ENCODE measurements at places on chromosomes 1 and 21.

DNA sequence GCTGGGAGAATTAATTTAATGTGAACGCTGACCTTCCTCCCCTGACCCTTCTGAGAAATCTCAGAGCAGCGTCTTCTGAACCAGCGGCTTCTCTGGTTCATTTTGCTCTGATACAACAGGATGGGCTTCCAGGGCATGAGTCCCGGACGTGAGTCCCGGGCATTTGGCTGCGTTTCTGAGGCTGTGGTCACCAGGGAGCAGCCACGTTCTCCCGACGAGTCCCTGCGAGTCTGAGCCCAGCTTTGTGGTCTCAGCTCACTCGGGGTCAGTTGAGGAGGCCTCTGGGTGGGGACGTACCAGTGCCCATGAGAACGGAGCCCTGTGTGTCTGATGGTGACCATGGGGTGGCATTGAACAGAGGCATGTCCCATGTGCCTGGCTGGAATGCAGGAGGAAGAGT is 17.7 kb upstream of the OBSCN start:
- no peak for DNase-seq

- DNase-seq, result no peak
These were observed 12.4 kb downstream of the SAMSN1 start for GRCh38 chr21:14533499-14534428.

GRCh38 chr1:54323921-54324250 is 82.3 kb downstream of the SSBP3 start:
- no peak for DNase-seq

- peak; percentile 30 for DNase-seq
These were observed 573.1 kb downstream of the USP25 start for GRCh38 chr21:16302851-16303282.

DNA sequence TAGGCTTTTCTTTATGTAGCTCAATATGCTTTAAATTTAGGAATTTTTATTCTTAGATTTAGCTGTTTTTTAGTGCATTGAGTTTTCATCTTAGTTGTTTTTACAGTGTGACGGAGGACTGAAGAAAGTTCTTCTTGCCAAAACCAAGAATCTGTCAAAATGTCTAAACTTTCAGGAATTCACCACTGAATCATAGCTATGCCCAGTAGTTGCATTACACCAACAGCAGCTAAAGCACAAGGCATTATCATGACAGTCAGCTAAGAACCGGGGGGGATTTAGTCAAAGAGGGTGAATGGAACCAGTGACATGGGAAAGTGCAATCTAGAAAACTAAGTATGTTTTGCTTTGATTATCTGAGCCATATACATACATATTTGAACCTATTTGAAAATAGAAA is 6.5 kb upstream of the C1orf146 start:
- DNase-seq, result no peak

GRCh38 chr1:5711956-5712645 is 280.1 kb downstream of the NPHP4 start:
- DNase-seq, result no peak

DNA sequence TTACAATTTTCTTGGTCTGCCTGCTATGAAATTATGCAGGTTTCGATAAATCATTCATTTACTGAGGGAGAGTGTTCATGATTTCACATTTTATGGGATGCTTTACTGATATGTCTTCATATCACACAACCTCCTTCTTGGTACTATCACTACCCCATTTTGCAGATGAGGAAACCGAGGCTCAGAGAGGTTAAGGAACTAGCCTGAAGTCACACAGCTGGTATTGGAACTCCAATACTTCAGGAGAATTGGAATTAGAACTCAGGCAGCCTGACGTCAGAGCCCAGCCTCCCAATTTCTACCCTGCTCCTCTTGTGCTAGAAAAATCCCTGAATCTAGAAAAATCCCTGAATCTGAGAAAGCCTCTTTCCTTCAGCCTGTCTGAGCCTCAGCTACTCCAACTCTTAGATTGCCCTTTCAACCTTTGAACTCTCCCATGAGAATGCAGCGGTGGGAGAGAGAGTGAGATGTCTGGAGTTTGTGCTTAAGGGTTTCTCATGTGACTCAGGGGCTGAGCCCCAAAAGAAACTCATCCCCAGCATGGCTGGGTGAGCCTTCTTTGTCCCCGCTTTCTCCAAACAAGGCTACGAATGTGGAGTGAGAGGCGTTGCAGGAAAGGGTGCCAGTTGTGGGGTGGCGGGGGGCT is 50.8 kb upstream of the IFNLR1 start:
- no peak for DNase-seq

DNA sequence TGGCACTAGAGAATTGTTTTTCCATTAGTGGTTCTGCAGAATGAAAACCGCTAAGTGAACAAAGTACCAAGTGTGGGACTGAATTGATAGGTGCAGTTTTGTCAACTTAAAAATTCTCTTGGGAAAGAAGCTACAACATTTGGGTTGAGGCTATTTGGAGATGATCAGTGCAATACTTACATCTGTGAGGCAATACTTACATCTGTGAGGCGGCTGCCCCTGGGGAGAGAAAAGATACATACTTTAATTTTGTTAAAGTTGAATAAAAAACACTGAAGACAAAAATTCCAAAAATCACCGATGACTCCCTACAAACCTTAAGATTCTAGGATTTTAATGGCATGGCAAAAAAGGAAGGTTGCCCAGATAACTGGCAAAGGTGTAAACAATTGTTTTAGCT is 1.7 kb downstream of the CFAP410 start:
- no peak for DNase-seq

DNA sequence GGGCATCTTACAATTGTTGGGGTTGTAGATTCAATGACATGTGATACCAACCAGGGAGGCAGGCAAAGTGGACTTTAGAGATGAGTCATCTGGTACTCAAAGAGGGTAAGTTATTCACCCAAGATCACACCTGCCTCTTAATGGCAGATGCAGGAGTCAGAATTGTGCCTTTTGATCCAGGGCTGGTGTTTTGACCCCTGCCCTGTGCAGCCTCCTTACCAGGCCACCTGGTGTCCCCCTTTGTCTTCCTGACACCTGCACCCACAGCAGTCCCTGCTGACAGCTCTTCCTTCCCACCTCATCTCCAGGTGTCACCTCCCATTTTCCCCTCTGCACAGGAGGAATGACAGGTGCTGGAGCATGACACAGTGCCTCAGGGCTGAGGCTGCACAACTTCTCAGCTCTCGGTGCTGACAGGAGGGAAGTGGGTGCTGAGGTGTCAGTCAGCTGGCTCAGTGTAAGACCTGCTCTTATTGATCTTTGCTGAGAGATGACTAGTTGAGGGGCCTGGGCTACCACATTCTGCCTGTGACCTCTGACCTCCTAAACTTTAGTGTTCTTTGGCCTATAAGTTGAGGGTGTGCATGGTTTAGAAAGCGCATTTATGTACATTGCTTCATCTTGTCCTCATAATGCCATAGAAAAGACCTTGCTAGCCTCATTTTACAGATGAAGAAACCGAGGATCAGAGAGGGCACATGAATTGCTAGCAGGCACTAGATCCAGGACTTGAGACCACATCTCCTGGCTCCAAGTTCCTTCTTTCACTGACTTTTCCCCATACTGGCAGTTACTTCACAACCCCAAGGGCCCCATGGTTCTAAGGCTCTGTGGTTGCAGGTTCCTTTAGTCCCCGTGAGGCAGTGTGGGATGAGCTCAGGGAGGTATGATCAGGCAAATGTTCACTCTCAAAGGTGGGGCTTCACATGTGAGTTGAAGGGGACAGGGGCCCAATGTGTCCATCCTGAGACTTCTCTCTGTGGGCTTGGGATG is 31.3 kb downstream of the CACNA1E start:
- DNase-seq, result no peak

DNA sequence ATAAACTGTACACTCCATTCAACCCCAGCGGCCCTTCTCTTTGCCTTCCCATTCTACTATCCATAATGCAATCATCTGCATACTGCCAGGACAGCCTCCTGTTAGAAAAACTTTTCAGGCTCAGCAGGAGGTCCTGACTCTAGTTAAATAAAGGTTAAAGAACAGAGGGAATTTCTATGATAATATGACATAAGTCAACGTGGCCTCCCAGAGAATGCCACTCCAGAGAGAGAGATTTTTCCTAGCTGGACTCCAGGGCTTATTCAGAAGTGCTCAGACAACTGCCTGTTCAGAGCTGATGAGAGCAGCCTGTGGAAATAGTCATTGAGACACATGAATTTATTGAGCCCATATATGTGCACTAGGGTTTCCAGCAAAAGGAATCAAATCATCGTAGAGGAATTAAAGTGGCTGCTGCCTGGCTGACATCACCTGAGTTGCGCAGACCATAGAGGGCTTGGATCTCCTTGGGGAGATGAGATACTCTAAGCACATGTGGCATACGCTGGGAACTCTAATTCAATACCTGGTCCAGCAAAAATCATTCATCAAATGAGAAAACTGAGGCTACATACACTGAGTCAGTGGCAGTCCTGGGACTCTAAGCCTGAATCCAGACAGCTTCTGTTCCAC is 736.2 kb downstream of the PTPRU start:
- no peak for DNase-seq

GRCh38 chr1:159826441-159827101 is at the start of gene SLAMF8:
TSS of gene SLAMF8 (plus strand) at chr1:159826873. CDS start at chr1:159826899, 26 bp downstream.
- DNase-seq, result no peak

DNA sequence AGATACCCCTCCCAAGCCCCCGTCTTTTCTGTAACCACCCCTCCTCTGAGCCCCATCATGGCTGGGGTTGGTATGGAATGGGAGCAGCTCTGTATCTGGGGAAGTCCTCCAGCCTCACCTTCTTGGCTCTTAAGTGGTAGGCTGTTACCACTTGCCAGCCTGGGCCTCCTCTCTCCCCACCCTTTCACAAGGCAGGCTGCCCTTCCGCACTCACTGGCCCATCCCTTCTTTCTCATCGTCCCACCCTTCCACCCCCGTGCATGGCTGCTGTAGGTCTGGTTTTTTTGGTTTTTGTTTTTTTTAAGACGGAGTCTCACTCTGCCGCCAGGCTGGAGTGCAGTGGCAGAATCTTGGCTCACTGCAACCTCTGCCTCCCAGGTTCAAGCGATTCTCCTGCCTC is 5.2 kb downstream of the CYB561D1 start:
- no peak for DNase-seq

DNA sequence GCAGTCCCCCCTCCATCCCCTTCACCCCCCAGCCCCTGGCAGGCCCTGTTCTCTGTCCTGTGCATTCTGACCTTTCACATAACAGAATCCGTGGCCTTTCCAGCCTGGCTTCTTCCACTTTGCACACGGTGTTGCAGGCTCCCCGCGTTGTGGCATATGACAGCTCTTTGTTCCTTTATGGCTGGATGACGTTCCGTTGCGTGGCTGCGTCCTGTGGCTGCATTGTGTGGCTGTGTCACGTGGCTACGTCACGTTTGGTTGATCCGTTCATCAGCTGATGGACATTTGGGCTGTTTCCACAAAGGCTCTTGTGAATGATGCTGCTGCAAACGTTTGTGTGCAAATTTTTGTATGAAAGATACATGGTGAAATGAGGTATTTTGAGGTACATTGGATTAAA is 53.3 kb downstream of the PDE9A start:
- DNase-seq, result no peak

DNA sequence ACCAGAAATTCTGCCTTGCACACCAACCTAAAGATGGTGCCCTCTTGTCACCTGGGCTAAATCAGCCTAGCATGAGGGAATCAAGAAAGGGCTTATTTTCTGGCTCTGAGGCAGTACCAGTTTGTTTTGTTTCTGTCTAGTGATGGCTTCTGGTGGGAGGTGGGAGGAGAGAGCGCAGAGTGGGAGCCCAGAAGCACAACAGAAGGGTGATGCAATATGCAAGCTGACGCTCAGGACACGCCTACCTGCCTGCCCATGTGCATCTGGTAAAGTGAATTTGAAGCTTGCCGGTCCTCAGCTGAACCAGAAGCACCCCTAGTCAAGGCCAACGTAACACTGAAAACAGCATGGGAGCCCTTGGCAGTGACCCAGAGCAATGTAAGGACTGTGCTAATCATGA is 138.4 kb upstream of the TIAM1 start:
- no peak for DNase-seq

DNA sequence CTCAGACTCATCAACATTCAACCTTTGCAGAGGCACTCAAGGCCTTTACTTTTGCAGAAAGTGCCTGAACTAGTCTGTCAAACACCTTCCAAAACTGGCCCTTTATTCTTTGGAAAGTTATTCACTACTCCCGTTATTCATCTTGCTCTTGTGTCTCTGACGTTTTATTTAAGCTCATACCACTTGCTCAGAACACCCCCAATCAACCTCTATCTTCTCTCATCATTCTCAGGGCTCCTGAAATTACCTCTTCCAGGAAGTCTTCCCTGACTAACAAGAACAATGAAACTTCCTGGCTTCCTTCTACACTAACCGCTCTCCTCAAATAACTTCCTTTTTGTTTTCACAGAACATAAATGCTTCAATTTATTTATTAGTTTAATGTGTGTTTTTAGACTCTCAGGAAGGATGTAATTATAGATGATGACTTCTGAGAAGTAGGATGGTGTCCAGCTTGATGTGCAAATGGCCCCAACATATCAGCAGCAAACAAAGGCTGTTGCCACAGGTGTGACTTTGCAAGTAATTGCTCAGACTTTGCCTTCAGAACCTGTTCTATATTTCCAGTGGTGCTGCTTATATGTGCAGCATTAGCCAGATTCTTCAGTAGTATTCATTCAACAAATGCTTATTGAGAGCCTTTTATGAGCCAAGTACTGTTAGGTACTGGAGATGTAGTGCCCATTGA is 22.8 kb upstream of the BATF3 start:
- no peak for DNase-seq

DNA sequence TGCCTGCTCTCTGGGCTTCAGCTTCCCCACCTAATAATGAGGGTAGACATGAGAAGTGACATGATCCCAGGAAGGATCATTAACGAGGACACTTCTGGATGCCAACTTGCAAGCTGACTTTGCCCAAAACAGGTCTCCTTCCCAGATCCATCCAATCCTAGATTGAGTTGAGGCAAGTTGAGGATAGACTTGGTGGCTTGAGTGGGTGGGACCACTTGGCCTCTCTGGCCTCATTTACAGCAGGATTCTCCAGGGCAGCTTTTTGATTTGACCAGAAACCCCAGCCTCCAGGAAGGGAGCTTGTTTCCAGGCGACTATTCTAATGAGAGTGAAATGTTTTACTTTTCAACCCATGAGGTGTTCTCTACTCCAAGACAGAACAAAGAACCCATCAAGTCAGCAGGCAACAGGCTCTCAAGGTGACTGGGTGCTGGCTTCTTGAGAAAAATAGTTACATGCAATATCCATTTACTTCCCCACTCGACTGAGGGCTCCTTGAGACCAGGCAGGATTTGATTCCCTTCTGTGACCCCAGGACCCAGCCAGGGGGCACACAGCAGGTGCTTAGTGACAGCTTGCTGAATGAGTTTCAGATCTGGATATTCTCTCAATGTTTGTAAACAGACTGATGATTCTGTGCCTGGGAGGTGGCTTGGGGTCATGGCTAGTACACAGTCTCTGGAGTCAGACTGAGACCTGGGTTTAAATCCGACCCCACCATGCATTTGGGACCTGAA is 128.2 kb downstream of the DMRTB1 start:
- no peak for DNase-seq

GRCh38 chr21:32456497-32456918 is 44.0 kb downstream of the EVA1C start:
- no peak for DNase-seq

GRCh38 chr1:154741741-154742495 is 128.2 kb downstream of the KCNN3 start:
- DNase-seq, result no peak

- no peak for DNase-seq
These were observed 301.1 kb upstream of the DPYD start for GRCh38 chr1:98221923-98222322.
